Epithelial cell of esophagus (primary cell): ENCODE measurements at places on chromosomes 4 and X.

DNA sequence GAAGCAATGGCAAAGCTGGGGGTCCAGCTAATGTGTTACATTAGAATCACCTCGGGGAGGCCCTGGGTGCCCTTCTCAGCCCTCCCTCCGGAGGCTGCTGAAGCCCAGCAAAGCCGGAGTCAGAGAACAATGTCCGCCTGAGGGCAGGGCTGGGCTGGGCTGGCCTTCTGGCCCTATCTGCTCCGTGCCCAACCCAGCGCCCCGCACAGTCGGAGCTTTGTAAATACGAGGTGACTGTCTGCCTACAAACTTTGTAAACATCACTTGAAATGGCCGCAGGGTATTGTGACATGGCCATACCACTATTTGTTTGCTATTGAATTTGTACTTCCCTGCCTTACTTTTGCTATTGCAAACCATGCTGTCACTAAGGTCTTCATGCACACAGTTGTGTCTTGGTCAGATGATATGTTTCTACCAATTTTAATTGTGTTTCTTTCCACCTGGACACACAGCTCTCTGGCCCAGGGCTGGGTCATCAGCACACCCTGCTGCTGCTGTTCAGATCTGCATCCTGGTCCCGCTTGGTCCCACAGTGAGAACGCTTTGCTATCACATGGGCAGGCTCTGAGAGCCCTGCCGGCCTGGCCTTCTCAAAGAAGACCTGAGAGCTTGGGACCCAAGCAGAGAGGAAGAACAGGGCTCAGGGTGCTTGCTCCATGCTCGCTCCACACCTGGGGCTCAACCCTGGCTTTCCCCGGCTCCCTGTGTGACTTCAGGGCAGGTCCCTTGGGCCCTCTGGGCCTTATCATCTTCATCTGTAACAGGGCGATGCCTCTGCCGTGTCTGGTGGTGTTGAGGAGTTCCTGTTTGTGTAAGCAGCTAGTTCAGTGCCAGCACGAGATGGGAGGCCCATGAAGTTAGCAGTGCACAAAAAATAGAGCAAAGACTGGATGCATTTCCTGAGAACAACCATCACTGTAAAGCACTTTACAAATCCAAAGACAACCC, 2.3 kb downstream of the S100P start:
- DNase-seq = peak; percentile 74

DNA sequence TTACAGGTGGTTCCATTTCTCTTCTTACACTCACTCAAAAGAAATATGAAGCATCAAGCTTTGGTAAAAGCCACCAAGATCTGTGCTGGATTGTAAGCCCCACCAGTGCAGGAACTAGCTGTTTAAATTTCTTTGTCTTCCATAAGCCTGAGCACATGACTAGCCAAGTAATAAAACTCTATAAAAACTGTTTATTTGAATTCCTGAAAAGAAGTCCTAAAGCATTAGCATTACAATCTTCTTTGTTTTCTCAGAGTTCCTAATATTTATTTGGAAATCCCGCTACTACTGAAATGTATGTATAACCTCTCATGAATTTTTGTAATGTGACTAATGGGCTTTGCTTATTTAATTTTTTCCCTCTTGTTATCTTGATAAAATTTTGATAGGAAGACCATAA, 65.9 kb downstream of the IQCM start:
- DNase-seq = no peak

DNA sequence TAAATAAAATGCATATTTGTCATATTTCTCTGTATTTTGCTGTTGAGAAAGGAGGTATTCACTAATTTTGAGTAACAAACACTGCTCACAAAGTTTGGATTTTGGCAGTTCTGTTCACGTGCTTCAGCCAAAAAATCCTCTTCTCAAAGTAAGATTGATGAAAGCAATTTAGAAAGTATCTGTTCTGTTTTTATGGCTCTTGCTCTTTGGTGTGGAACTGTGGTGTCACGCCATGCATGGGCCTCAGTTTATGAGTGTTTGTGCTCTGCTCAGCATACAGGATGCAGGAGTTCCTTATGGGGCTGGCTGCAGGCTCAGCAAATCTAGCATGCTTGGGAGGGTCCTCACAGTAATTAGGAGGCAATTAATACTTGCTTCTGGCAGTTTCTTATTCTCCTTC, 3.3 kb downstream of the HTT start:
- no peak for DNase-seq

DNA sequence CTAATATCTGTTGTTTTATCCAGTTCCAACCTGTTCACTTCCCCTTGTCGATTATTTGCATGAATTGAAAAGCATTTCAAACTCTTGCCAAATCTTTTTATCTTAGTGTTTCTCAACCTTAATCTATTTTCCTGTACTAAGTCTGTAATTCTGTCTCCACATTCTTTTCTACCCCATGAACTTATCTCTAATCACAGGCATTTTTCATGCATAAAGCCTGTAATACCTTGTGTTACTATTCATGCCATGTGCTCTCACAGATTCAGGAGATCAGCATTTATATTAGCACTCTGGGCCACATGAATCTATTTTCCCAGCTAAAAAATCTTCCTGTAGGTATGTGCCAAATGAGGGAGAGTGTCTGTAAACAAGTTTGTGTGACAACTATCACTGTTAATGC, 1360.9 kb downstream of the STIM2 start:
- no peak for DNase-seq

- DNase-seq = no peak
Measured at GRCh38 chrX:30883138-30883537, 5.9 kb downstream of the TAB3 start.

DNA sequence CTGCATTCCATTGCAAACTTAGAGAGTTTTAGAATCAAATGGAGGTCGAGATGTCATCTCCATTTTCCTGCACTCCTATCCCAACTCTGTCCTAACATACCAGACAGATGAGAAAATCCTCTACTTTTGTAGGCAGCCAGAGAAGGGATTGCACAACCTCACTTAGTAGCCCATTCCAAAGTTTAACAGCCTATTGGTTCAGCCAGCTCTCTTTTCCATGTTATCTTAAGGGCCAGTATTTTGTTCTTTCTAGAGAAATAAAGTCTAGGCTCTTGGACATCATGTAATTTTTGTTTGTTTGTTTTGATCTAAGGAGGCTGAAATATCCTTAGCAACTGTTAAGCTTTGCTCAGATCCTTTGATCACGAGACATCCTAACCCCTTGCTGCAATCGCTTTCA, 173.0 kb downstream of the COX18 start:
- DNase-seq = peak; percentile 56

GRCh38 chrX:133746593-133746992, 238.8 kb downstream of the GPC3 start:
- no peak for DNase-seq

GRCh38 chr4:128310266-128310697, 22.7 kb upstream of the PGRMC2 start:
- DNase-seq = no peak

- no peak for DNase-seq
Measured at GRCh38 chr4:3107691-3108121, 33.2 kb downstream of the HTT start.
